Fibroblast of villous mesenchyme (primary cell): ENCODE measurements at places on chromosomes 2 and 18. TPM values are rescaled to one million over a fixed set of nuclear protein-coding genes. Genes with fewer than 3 reads are reported as not detected.

The SLC9A2 gene
- not detected in 2 replicates for total RNA-seq

The LIMS3 gene
- 5.8 and 14.2 TPM in 2 replicates for total RNA-seq

The L3MBTL4 gene
- total RNA-seq = not detected in 2 replicates

The NTSR2 gene
- total RNA-seq = not detected in 2 replicates

The CNNM3 gene
- 6.4 and 8.6 TPM in 2 replicates for total RNA-seq

The UGT1A1 gene
- total RNA-seq = not detected in 2 replicates

The POTEJ gene
- not detected in 2 replicates for total RNA-seq

The CTIF gene
- total RNA-seq = 71.5 and 86.4 TPM in 2 replicates

The RTKN gene
- 17.4 and 18.1 TPM in 2 replicates for total RNA-seq

The PFN4 gene
- total RNA-seq = 0.43 and 0.64 TPM in 2 replicates

The PDE1A gene
- 1.7 and 1.9 TPM in 2 replicates for total RNA-seq

The SNORC gene
- total RNA-seq = 0.86 and 0.97 TPM in 2 replicates

The TMEM178A gene
- 0.43 and 1.3 TPM in 2 replicates for total RNA-seq

The ST8SIA5 gene
- total RNA-seq = under 0.01 TPM in 1 of 2 replicates, not detected in the other

The SGO2 gene
- 5.8 and 12.1 TPM in 2 replicates for total RNA-seq

The SERPINB3 gene
- not detected in 2 replicates for total RNA-seq

The ZAP70 gene
- not detected in 2 replicates for total RNA-seq

The PIEZO2 gene
- 1.7 and 4.5 TPM in 2 replicates for total RNA-seq

The MC5R gene
- not detected in 2 replicates for total RNA-seq

The LRRC30 gene
- not detected in 2 replicates for total RNA-seq

The GAL3ST2 gene
- under 0.01 and 0.43 TPM in 2 replicates for total RNA-seq

The BCS1L gene
- 28.9 and 29.3 TPM in 2 replicates for total RNA-seq

The CHST9 gene
- total RNA-seq = not detected in 2 replicates

The LYG1 gene
- total RNA-seq = 0.32 and 0.43 TPM in 2 replicates

The STAT4 gene
- total RNA-seq = 1.3 and 2.6 TPM in 2 replicates

The CCDC178 gene
- 0.32 and 0.43 TPM in 2 replicates for total RNA-seq

The FSHR gene
- not detected in 2 replicates for total RNA-seq

The HDLBP gene
- total RNA-seq = 1,089 and 1,343 TPM in 2 replicates

The FBXO36 gene
- total RNA-seq = 3.5 and 3.9 TPM in 2 replicates

The PRLH gene
- total RNA-seq = not detected in 2 replicates

The EPC2 gene
- total RNA-seq = 19.6 and 23.3 TPM in 2 replicates

The INHA gene
- 0.43 and 0.64 TPM in 2 replicates for total RNA-seq

The GDF7 gene
- 12.1 and 12.2 TPM in 2 replicates for total RNA-seq

The CCDC138 gene
- total RNA-seq = 4.2 and 9.1 TPM in 2 replicates

The M1AP gene
- not detected in 2 replicates for total RNA-seq

The USP14 gene
- 21.6 and 27.6 TPM in 2 replicates for total RNA-seq

The GREB1 gene
- total RNA-seq = under 0.01 TPM in 2 replicates

The UCN gene
- 0.43 and 0.64 TPM in 2 replicates for total RNA-seq

The PSMA8 gene
- not detected in 2 replicates for total RNA-seq

The TMEM17 gene
- total RNA-seq = 1.6 and 3.0 TPM in 2 replicates

The LIMS2 gene
- 24.8 and 28.9 TPM in 2 replicates for total RNA-seq

The CRYBA2 gene
- 1.3 TPM in 1 of 2 replicates, not detected in the other for total RNA-seq

The SULT1C4 gene
- 0.32 and 0.43 TPM in 2 replicates for total RNA-seq

The DCDC2C gene
- total RNA-seq = not detected in 2 replicates

The AKAIN1 gene
- total RNA-seq = not detected in 2 replicates

The SPATA3 gene
- total RNA-seq = not detected in 2 replicates

The RAX gene
- not detected in 2 replicates for total RNA-seq

The TFCP2L1 gene
- total RNA-seq = not detected in 2 replicates

The KCNG2 gene
- under 0.01 and 0.64 TPM in 2 replicates for total RNA-seq

The ELOA2 gene
- total RNA-seq = not detected in 2 replicates

The ASAP2 gene
- 39.0 and 66.5 TPM in 2 replicates for total RNA-seq

The PHOSPHO2 gene
- total RNA-seq = 2.6 and 3.5 TPM in 2 replicates

The UGT1A4 gene
- total RNA-seq = not detected in 2 replicates
